ENCODE measurements at places on chromosomes 4 and X.

- no peak for DNase-seq
These were observed 170.9 kb upstream of the GRIA3 start for GRCh38 chrX:123013141-123013540.

DNA sequence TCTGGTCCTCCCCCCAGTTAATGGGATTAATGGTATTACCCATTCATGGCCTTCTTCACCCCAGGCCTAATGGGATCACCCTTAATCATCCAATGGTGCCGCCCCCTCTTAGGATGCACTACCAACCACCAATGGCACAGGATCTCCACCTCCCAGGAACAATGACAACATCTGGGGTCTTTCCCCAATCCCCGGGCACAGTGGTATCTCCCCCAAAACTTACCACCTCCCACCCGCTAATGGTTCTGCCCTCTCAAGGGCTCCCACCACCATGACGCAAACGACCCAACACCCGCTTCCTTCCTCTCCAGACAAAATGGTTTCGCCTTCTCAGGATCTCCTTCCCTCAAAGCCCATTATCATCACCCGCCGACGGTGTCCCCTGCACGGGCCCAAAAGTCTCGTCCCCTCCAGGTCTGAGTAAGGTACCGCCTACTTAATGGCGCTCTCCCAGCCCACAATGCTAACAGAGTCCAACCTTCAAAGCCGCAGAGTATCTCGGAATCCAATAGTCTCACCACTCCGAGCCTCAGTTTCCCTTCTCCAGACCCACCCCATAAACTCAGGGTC, 458 bp downstream of the GRIPAP1 start:
- no peak for DNase-seq

- no peak for DNase-seq
These were observed 26.8 kb downstream of the PRPS1 start for GRCh38 chrX:107654872-107655761.

GRCh38 chr4:153421941-153422340, 44.2 kb upstream of the TMEM131L start:
- DNase-seq = no peak

DNA sequence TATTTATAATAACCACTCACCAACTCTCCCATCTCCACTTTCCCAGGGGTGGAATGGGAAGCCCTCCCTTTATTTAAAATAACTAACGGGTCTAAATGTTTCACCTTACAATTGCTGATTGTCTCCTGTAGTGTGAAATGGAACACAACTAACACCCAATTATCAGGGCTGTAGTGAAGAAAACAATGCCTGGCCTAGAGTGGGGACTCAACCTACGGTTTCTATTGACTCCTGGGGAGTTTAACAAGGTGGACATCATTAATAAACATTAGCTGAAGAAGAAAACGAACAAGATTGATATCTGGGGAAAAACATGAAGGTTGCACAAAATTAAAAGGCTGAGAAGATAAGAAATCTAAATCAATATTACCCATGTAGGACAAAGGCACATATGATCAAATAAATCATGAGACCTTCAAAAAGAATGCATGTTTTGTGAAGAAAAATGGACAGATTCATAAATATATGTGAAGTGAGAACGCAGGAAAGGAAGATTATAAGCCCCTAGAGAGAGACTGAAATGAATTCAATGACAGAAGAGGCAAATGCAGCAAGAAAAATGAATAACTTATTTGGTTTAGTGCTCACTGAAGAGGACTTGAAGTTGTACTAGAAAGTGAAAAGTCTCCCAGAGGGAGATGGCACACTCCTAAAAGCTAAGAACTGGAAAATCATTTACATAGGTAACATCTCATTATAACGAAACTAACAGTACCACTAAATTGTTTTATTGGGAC, 593.0 kb upstream of the AADAT start:
- DNase-seq = no peak

DNA sequence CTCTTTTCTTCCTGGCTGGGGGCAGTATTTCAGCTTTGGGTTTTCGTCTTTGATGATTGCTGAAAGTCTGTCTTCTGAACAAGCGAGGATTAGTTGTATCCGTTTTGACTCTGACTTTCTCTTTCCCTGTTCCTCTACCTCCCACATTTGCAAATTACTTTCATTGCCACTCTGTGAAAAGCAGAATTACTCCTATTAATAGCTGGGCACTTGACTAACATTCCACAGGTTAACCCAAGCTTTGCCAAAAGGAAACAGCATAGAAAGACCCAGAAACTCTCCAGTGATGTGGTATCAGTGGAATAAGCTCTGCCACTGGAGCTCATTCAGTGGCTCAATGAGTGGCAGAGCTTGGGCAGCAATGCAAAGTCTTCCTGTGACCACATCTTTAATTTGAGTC, 238.9 kb downstream of the PALLD start:
- no peak for DNase-seq

- DNase-seq = no peak
These were observed 68.8 kb upstream of the ARHGAP24 start for GRCh38 chr4:85406185-85406584.

- no peak for DNase-seq
These were observed 54.9 kb downstream of the COL4A5 start for GRCh38 chrX:108494406-108495090.

- no peak for DNase-seq
These were observed 331.6 kb downstream of the UNC5C start for GRCh38 chr4:95217197-95217596.

GRCh38 chrX:78330540-78330939, 3.1 kb upstream of the CYSLTR1 start:
- no peak for DNase-seq

- no peak for DNase-seq
These were observed 391 bp upstream of the IDUA start for GRCh38 chr4:986428-986878.
